ENCODE measurements at places on chromosomes 4 and X. TPM values are rescaled to one million over a fixed set of nuclear protein-coding genes. Genes with fewer than 3 reads are reported as not detected.

Gene S100G
- not detected for total RNA-seq

Gene GNRHR
- not detected for total RNA-seq

Gene UBA6
- 196 TPM for total RNA-seq

Gene SPANXA2
- total RNA-seq = not detected

Gene SPANXD
- total RNA-seq = not detected

All from smooth muscle cell of trachea (primary cell).